ENCODE measurements at places on chromosomes 12 and 14.

- no peak for DNase-seq
Observed at GRCh38 chr12:13152281-13152680, 44.2 kb upstream of the EMP1 start.

- peak; percentile 12 for DNase-seq
Observed at GRCh38 chr12:40336573-40337199, 111.9 kb downstream of the LRRK2 start.

DNA sequence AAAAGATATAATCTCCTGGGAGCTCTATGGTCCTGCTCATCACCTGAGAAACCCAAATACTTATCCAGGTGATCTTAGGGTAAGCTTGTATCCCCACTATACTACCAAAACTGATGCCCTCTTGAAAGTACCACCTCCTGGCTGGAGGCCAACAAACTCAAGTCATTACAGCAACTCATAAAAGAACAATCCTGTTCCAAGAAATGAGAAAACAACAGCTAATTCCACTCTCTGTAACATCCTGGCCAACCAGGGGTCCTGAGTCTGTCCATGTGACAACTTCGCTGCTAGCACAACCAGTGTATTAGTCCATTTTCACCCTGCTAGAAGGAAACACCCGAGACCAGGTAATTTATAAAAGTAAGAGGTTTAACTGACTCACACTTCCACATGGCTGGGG lies 190.0 kb upstream of the BMP4 start:
- DNase-seq, result no peak

GRCh38 chr12:127538316-127538715 lies 728.7 kb upstream of the TMEM132C start:
- DNase-seq, result no peak

DNA sequence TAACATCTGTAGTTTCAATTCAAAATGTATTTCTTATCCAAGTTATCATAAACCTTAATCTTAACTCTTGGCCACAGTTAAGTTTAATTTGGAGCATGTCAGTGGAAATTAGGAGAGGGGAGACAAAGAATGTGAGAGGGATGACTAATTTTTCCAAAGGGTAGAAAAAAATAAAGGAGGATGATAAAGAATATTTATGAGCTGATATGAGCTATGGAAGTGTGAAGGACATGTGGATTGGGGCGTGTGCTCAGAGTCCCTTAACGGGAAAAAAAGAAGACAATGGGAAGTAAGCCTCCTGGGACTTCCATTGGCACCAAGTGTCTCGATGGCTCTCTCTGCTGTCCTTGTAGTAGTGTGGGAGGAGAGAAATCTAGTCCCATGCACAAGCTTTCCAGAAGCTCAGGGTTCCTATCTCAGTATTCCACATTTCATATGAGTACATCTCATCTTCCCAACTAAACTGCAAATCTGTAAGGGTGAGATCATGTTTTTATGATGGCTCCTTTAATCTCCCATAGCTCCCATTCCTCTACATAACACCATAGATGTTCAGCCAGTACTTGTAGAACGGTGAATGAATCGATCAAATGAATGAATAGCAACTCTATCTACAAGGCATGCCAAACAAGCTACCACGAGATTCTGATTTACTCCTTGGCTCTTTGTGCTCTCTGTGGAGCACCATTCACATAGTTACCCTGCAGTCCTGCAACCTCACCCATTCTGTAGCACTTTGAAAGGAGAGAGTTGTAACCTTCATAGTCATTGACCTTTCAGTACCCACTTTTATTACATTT lies 27.4 kb downstream of the BCL2L14 start:
- DNase-seq, result no peak

- DNase-seq, result no peak
Observed at GRCh38 chr12:12123036-12123604, 52.4 kb downstream of the BCL2L14 start.

DNA sequence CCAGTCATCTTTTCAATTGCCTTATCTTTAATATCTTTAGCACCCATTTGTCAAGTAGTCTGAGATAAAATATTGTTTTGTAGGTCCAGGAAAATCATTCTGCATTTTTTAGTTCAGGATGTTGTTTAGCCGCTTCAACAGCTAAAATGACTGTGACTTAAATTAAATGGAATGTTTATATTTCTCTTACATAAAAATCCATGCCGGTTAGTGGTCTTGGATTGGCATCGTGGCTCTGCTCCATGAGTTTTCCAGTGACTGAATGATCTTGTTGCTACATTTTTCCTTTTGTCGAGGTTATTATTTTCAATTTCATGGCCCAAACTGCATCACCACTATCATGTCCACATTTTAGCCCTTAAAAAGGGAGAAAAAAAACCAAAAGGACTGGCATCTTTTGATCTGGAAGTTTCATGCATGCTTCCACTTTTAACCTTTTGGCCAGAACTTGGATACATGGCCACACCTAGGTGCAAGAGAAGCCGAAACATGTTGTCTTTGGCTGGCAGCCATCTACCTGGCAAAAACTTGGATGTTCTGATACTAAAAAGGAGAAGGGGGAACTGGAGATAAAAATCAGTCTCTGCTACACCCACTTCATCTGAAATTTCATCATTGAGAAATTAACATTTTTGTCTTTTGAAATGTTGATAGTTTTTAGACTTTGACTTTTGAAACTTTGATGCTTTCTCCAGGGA lies 142.4 kb downstream of the OTOGL start:
- DNase-seq, result no peak

GRCh38 chr14:93033983-93034670 lies 81.6 kb downstream of the ITPK1 start:
- DNase-seq, result no peak

GRCh38 chr12:1529228-1529861 lies 65.0 kb downstream of the FBXL14 start:
- DNase-seq, result no peak

- no peak for DNase-seq
Observed at GRCh38 chr12:48281811-48282210, 68.9 kb downstream of the ZNF641 start.

- no peak for DNase-seq
Observed at GRCh38 chr12:29589286-29589820, 91.9 kb upstream of the OVCH1 start.

- DNase-seq, result no peak
Observed at GRCh38 chr14:31927348-31927832, 149.7 kb upstream of the ARHGAP5 start.

- no peak for DNase-seq
Observed at GRCh38 chr12:132623072-132623869, 4.7 kb downstream of the P2RX2 start.
